Immature natural killer cell (primary cell): ENCODE measurements at places on chromosomes 6 and 20.
A peak's percentile ranks its signal among the peaks of the same experiment; 100 is the strongest.

DNA sequence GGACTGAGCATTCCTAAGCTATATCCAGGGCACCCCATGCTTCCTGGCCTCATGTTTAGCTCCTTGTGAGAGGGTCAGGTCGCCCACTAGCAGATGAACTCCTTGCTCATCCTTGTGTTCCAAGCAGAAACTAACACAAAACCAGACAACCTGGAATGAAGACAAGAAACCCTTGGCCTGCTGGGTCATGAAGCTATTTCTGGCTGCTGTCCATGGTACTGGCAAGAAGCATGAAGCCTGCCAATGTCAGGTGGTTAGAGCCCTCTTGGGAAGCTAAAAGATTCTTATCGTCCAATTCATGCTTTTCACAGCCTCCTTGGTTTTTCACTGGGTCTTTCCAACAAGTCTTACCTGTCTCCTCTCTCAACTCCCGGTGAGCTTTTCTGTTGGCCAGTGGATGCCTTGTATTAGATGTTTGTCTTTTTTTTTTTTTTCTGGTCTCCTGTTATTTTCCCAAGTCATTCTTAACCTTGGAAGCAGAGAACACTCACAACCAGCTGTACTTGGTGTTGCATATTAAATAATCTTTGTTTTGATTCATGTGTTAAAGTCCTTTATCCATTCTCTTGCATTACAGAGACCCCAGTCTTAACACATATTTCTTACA, 180.3 kb downstream of the ANKRD60 start:
- peaks cover 8% of the 10 kb centered on the region for H3K27me3 ChIP-seq
- no peaks in the 10 kb centered on the region for H3K36me3 ChIP-seq
- no peak for DNase-seq

DNA sequence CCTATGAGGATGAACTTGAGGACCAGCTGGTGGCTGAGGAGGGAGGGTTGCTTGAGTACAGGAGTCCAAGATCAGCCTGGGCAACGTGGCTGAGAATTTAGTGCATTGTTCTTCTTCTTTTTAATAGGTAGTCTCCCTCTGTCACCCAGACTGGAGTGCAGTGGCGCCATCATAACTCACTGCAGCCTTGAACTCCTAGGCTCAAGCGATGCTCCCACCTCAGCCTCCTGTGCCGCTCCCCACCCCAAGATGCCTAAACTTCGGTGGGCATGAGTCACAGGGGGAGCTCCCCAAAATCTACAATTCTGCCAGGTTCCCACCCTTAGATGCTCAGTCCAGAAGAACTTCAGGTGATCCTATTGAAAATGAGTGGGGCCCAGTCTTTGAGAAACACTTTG, 21.4 kb downstream of the FAM50B start:
- no peak for DNase-seq
- H3K4me1 ChIP-seq: no peaks in the 10 kb centered on the region
- H3K27me3 ChIP-seq: peaks cover 9% of the 10 kb centered on the region
- no peak overlapping the region for H3K4me3 ChIP-seq
- no peaks in the 10 kb centered on the region for H3K36me3 ChIP-seq

- no peak overlapping the region for H3K4me3 ChIP-seq
- H3K36me3 ChIP-seq: no peaks in the 10 kb centered on the region
- H3K27me3 ChIP-seq: peaks cover 2% of the 10 kb centered on the region
- DNase-seq: no peak
Measured at GRCh38 chr6:91081452-91082067, 494.7 kb upstream of the MAP3K7 start.

- peaks cover 4% of the 10 kb centered on the region for H3K27me3 ChIP-seq
- H3K4me1 ChIP-seq: peaks cover 24% of the 10 kb centered on the region
- peak within 1 kb of the TSS; percentile 68 for H3K27ac ChIP-seq
Measured at GRCh38 chr6:116461331-116461931, at the start of gene CALHM6. Gene CALHM6 (plus strand): TSS chr6:116461375. CDS start chr6:116461930, 555 bp downstream.

DNA sequence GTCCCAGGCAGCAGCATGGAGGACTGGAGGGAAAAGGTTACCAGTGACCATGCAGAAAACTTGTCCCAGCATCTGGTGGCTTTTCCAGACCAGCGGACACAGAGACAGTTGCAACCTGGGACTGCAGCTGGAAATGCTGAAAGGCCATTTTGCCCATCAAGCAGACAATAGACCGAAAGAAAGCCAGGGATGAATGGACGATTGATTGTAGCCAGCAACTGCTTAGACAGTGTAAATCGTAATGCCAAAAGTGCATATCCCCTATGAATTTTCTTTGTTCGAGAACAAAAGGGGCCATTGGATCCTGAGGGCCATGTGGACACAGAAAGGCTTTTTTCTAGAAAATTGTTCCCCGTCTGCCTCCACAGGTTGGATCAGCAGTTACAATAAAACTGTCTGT, 115.7 kb downstream of the MBOAT1 start:
- no peak overlapping the region for H3K4me3 ChIP-seq
- no peaks in the 10 kb centered on the region for H3K4me1 ChIP-seq
- no peaks in the 10 kb centered on the region for H3K36me3 ChIP-seq
- no peaks in the 10 kb centered on the region for H3K27me3 ChIP-seq
- no peak overlapping the region for H3K27ac ChIP-seq
- no peak for DNase-seq

DNA sequence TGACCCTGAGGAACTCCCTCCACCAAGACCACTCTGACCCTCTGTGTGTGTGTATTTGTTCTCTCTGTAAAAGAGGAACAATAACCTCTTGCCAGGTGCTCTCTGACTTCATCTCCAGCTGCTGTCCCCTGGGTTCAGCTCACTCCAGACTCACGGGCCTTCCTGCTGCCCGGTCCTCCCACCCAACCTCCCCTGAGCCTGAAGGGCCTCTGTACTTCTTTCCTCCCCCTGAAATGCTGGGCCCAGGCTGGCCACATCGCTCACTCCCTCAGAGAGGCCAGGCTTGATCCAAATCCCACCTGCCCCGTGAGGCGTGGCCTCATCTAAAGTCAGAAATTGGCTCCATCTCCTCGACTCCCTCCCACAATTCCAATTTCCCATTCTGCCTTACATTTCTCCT, 202.4 kb downstream of the PRKN start:
- no peak overlapping the region for H3K27ac ChIP-seq
- no peaks in the 10 kb centered on the region for H3K27me3 ChIP-seq
- no peaks in the 10 kb centered on the region for H3K4me1 ChIP-seq

DNA sequence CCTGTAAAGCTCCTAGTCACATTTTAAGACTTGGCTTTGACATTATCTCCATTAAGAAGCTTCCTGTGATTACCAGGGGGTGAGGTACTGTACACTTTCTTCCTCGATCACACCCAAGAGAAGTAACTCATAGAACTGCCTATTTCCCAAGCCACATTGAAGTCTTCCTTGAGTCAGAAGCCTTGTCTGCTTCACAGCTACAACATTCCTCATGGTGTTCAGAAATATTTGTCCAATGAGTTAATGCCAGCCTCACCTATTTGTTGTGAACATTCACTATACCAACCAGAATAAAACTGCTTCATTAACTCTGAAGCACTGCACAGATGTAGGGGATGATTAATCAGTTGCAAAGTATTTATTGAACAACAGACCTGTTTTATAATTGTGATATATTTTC, 622.3 kb downstream of the PTPRT start:
- no peaks in the 10 kb centered on the region for H3K27me3 ChIP-seq
- H3K36me3 ChIP-seq: no peaks in the 10 kb centered on the region
- no peak overlapping the region for H3K4me3 ChIP-seq

DNA sequence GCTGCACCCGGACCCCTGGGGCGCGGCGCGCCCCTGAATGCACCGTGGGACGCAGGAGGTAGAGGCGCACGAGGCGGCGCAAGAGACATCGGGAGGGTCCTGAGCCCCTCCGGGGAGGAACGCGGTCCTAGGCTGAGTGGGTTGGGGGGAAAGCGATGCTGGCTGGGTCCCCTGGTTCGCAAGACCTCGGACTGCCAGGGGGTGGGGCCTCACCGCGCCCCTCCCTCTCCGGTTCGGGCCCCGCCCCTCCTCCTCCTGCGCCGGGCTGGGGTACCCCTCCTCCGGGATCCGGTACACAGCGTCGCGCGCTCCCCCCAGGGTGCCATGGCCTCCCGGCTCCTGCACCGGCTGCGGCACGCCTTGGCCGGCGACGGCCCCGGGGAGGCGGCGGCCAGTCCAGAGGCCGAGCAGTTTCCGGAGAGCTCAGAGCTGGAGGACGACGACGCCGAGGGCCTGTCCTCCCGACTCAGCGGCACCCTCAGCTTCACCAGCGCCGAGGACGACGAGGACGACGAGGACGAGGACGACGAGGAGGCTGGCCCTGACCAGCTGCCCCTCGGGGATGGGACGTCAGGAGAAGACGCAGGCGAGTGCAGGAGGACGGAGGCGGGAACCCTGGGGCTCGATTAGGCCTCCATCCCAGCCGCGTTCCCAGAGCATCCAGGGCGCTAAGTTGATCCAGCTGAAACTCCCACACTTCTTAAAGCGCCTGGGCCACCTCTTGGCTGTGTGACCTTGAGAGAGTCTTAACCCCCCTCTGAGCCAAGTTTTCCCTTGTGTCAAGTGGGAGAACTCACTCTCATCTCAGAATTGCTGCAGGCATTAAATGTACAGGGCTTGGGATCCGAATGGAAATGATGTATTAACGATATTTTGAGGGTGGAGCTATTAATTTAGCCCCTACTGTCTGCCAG, 541 bp downstream of the SNX21 start:
- no peaks in the 10 kb centered on the region for H3K27me3 ChIP-seq
- DNase-seq: peak; percentile 35
- no peaks in the 10 kb centered on the region for H3K36me3 ChIP-seq
- peak overlapping the region; percentile 83 for H3K4me3 ChIP-seq

- H3K27ac ChIP-seq: peak overlapping the region; percentile 6
- H3K27me3 ChIP-seq: peaks cover 6% of the 10 kb centered on the region
Measured at GRCh38 chr6:152151920-152152319, 344.4 kb downstream of the ESR1 start.

DNA sequence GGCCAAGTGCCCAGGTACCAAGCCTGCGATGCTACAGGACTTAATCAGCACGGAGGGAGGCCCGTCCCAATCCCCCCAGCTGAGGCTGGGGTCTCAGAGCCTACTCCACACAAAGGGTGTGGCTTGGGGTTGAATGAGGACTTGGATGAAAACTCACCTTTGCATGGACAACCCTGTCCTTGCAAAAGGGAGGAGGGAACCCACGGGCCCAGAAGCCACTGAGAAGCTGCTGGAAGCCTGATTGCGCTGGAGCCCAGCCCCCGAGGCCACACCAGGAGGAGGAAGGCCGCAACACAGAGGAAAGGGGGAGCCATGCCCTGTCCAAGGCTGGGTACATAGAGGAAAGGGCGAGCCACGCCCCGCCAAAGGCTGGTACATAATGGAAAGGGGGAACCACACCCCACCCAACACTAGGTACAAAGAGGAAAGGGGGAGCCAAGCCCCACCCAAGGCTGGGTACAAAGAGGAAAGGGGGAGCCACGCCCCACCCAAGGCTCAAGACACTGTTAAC, 158.8 kb downstream of the DLL1 start:
- DNase-seq: no peak
- no peak overlapping the region for H3K27ac ChIP-seq

DNA sequence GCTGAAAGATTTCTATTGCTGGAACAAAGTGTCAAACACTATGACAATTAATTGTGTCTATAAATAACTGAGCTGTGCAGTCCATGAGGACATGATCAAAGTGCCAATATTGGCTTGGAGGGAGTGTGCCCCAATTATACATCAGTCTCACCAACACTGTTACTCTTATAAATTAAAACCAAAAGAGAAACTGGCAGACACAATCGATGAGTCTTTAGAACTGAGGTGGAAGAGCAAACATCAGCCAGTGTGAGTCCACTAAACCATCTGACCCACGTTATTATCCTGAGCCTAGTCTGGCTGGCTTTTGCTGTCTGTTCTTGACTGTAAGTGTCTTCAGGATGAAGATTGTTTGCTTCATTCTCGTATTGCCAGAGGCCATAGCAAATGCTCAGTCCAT, 98.9 kb downstream of the OLIG3 start:
- no peak overlapping the region for H3K4me3 ChIP-seq
- no peaks in the 10 kb centered on the region for H3K27me3 ChIP-seq
- H3K4me1 ChIP-seq: peaks cover 42% of the 10 kb centered on the region
- DNase-seq: no peak

GRCh38 chr6:28490205-28490890, 25.2 kb downstream of the GPX6 start:
- H3K27me3 ChIP-seq: peaks cover 41% of the 10 kb centered on the region
- peaks cover 13% of the 10 kb centered on the region for H3K4me1 ChIP-seq
- H3K27ac ChIP-seq: no peak overlapping the region
- H3K4me3 ChIP-seq: no peak overlapping the region
- DNase-seq: no peak

DNA sequence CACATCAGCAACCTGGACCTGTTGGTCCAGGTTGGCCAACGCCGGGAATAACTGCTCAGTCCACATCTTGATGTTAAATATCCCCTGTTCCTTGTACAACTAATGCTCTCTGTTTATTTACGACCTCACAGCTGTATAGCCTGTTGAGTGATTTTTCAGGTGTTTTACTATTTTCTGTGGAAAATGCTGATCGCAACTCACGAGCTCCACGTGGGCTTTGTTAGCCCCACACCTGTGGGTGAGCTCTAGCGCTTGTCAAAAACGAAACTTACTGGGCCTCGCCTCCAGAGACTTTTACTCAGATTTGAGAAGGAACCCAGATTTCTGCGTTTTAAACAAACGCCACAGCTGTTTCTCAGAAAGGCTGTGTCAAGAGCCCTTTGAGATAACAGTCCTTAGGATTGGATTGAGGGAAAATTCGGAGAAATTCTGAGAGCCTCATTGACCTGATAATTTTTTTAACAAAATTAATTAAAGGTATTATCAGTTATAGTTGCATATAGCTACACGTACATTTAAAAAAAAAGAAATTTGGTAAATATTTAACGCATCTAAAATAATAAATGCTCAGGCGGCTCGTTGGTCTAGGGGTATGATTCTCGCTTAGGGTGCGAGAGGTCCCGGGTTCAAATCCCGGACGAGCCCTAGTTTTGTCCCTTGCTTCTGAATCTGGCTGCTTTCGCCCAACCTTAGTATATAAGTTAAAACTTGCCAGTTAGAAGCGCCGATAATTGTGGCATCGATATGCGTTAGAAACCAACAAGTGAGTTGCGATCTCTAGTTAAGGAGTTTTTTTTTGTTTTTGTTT, 16.7 kb downstream of the HMGN4 start:
- DNase-seq: peak; percentile 35
- H3K4me3 ChIP-seq: peak overlapping the region; percentile 0
- H3K4me1 ChIP-seq: peaks cover 14% of the 10 kb centered on the region
- H3K27ac ChIP-seq: no peak overlapping the region
- no peaks in the 10 kb centered on the region for H3K36me3 ChIP-seq

GRCh38 chr20:1535420-1536175, 21.9 kb downstream of the SIRPD start:
- peaks cover 4% of the 10 kb centered on the region for H3K27me3 ChIP-seq
- H3K36me3 ChIP-seq: no peaks in the 10 kb centered on the region
- no peak overlapping the region for H3K4me3 ChIP-seq
- DNase-seq: no peak
- H3K4me1 ChIP-seq: no peaks in the 10 kb centered on the region

GRCh38 chr6:143556529-143556928, 45.0 kb upstream of the FUCA2 start:
- peak overlapping the region; percentile 69 for H3K4me3 ChIP-seq
- no peak for DNase-seq
- H3K4me1 ChIP-seq: peaks cover 53% of the 10 kb centered on the region
- peak overlapping the region; percentile 45 for H3K27ac ChIP-seq

GRCh38 chr20:45515147-45515913, at the start of gene SPINT3:
Gene SPINT3 (minus strand): TSS chr20:45515622. CDS start chr20:45515608, 14 bp downstream.
- H3K36me3 ChIP-seq: no peaks in the 10 kb centered on the region
- H3K4me1 ChIP-seq: no peaks in the 10 kb centered on the region
- no peak within 1 kb of the TSS for H3K4me3 ChIP-seq
- peaks cover 7% of the 10 kb centered on the region for H3K27me3 ChIP-seq
- no peak within 1 kb of the TSS for H3K27ac ChIP-seq
- DNase-seq: no peak
